ENCODE measurements at places on chromosomes 16 and 17. TPM values are rescaled to one million over a fixed set of nuclear protein-coding genes. Genes with fewer than 3 reads are reported as not detected.
A peak's percentile ranks its signal among the peaks of the same experiment; 100 is the strongest.

The CLEC19A gene
- not detected for total RNA-seq

The DLX4 gene
- total RNA-seq, result 0.55 TPM

The DNAH9 gene
- 2.2 TPM for total RNA-seq

DNA sequence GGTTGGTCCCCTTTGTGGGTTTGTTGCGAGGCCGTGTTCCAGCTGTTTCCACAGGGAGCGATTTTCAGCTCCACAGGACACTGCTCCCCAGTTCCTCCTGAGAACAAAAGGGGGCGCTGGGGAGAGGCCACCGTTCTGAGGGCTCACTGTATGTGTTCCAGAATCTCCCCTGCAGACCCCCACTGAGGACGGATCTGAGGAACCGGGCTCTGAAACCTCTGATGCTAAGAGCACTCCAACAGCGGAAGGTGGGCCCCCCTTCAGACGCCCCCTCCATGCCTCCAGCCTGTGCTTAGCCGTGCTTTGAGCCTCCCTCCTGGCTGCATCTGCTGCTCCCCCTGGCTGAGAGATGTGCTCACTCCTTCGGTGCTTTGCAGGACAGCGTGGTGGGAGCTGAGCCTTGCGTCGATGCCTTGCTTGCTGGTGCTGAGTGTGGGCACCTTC, 27.3 kb upstream of the STH start:
- DNase-seq, result no peak

GRCh38 chr17:68595496-68595895, 5.7 kb downstream of the FAM20A start:
- DNase-seq, result no peak

The FN3KRP gene
- total RNA-seq, result 20.4 TPM

DNA sequence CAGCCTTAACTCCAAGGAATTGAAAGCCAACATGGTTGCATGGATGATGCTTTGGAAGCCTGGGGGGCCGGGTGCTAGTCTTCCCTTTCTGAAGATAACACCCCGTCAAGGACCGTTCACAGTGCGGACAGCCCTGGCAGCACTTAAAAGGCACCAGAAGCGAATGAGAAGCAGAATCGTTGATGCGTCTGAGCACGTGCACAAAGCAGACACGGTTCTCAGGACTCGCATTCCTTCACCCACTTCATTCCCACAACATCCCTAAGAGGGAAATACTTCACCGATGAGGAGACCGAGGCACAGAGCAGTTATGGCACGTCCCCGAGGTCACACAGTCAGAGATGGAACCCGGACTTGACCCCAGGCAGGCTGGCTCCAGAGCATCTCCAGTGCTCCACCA, 14.2 kb downstream of the TRPV1 start:
- no peak for DNase-seq

GRCh38 chr17:83125515-83126274, 46.3 kb downstream of the METRNL start:
- peak; percentile 90 for DNase-seq

- no peak for DNase-seq
Measured at GRCh38 chr17:14080847-14081251, 11.5 kb downstream of the COX10 start.

The CTRB1 gene
- total RNA-seq, result 4.8 TPM

DNA sequence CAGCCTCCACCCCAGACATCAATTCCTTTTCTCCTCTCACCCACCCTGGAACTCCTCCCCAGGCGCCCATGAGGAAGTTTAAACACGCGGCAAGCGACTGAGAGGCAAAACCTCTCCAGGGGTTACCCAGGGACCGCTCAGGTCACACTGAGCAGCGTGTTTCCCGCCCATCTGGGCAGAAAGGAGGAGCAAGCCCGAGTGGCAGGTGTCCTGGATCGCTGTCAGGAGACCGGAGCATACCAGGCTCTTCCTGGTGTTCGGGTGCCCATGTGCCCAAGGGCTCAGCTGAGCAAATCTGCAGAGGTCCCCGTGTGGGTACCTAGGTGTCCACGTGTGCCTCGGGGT, 491 bp downstream of the SLC25A19 start:
- DNase-seq, result no peak

GRCh38 chr16:81243942-81244341, 5.5 kb downstream of the BCO1 start:
- no peak for DNase-seq

GRCh38 chr17:40819528-40820125, 2.8 kb downstream of the KRT10 start:
- no peak for DNase-seq

DNA sequence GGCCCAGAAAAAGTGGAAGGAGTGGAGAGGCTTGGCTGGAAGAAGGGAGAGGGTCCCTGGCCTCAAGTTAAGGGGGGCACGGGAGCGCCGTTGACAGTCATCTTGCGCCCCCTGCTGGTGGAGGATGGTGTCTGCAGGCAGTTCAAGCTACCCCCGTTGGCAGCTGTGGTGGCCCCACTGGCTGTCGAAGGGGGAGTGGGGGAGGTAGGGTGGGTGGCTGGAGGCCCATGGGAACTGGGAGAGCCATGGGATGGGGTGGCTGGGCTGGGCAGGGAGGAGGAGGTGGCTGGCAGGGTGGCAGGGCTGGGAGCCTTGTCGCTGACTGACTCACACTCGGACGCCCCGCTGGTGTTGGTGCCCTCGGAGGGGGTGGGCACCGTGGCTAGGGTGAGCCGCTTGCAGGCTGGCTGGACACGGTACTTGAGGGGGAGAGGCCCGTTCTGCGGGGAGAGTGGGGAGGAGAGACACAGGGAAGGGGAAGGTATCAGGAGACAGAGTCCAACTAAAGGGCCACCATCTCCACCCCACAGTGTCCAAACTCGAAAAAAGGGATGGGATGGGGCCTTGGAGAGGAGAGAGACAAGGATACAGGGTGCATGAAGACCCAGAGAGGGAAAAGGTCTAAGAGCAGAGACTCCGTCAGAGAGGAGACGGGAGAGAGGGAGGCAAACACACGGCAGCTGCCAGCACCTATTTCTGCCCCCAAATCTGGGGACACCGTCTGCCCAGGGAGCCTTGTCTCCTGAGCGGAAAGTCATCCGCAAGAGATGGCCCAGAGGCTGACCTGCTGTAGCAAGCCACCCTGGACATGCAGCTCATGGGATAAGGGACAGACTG, 5.2 kb downstream of the CISD3 start:
- no peak for DNase-seq

- DNase-seq, result no peak
Measured at GRCh38 chr16:88569614-88569984, 604 bp upstream of the ZC3H18 start.

DNA sequence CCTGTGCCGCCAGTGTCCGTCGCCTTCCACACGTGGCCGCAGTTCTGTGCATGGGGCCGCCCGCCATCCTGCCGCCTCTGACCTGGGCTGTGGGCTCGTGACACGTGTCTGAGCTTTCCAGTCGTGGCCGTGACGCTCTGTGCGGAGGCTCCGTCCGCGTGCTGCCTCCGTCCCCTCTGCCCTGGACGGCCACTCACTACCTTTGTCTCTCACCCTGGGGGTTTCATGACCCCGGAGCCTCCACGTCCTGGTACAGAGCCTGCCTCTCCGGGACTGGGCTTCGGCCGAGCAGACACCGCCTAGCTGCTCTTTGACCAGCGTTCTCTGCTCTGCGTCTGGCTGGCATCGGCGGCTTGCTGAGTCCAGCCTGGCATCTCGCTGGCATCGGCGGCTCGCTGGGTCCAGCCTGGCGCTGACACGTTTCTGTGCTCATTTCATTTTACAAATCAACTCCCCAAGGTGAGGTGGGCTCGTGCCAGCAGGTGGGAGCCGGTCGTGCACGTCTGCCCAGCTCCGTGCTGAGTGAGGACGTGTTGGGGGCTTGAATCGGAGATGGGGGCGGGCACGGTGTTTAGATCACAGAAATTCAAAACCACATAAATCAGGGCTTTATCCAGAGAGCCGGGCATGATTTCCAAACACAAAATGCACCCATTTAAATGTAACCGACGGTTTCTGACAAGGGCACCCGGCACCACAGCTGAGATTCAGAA, 44.3 kb upstream of the GNG13 start:
- no peak for DNase-seq

The CORO6 gene
- total RNA-seq, result 7.1 TPM

DNA sequence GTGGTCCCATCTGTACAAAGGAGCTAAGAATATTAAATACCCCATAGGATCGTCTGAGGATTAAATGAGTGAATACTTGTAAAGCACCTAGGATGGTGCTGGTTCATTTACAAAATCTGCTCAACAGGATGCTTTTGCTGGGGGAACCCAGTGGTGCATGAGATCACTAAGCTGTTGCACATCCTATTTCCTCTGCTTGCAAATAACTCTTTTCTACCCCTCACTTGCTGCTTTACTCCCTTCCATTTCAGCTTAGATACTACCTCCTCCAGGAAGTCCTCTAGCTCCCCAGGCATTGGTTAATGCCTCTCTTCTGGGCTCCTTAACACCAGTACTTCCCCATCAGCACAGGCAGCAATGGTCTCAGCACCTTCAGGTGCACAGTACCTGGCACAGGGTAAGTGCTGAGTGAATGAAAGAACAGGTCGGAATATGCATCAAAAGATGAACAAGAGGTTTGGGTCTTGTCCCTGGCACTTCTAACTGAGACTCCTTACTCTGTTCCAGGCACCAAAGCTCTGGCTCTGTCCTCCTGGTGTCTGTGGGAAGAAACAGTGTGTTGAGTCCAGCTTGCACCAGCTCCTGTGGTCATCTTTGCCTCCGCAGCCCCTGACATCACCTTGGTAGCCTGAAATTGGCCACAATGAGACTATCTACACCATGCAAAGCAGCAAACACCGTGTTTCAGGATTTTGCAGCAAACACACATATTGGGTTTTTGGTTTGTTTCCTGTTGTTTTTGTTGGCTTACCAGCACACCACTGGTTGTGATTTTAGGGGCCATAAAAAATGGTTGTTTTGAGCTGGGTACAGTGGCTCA, 24.1 kb upstream of the IL21R start:
- DNase-seq, result peak; percentile 28

The TMEM235 gene
- total RNA-seq, result not detected

DNA sequence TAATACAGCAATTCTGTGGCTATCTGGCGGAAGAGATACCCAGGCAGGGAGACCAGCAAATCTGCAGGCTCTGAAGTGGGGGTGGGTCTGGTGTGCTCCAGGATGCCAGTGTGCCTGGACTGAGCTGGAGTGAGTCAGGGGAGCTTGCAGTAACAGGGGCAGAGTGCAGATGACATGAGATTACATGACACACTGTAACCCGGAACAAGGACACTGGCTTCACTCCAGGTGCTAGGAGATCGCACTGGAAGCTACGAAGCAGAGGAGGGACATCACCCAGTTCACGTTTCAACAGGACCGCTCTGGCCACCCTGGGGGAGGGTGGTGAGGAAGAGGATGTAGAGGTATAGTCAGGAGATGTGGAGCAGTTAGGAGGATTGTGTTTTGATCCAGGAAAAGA, 475.6 kb downstream of the CDH13 start:
- no peak for DNase-seq

GRCh38 chr16:16041196-16041892, 91.9 kb downstream of the ABCC1 start:
- no peak for DNase-seq

DNA sequence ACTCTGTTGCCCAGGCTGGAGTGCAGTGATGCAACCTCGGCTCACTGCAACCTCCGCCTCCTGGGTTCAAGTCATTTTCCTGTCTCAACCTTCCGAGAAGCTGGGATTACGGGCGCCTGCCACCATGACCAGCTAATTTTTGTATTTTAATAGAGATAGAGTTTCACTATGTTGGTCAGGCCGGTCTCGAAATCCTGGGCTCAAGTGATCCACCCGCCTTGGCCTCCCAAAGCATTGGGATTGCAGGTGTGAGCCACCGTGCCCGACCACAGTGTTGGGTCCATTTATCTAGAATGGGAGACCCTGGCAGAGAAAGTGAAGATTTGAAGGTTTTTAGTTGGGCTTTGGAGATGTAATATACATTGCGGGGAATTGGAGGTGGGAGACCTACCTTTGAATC, 70.1 kb downstream of the SNX29 start:
- DNase-seq, result no peak

GRCh38 chr17:50421308-50422051, 4.5 kb upstream of the ACSF2 start:
- DNase-seq, result no peak

DNA sequence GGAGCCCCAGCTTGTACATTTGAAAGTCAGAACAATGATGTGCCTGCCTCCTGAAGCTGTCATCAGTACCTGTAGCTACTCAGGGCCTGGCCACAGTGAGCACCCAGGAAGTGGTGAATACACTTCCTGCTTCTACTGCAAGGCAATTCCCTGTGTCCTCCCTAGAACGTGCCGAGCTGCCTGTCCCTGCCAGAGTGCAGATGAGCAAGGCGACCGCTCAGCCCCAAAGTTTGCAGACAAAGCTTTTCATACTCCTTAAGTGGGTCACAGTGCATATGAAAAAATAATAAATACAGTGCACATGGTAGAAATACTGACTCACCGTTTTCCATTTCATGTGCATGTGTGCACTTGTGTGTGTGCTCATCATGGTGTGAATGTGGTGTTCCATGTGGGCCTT, 77.3 kb downstream of the MPRIP start:
- no peak for DNase-seq

DNA sequence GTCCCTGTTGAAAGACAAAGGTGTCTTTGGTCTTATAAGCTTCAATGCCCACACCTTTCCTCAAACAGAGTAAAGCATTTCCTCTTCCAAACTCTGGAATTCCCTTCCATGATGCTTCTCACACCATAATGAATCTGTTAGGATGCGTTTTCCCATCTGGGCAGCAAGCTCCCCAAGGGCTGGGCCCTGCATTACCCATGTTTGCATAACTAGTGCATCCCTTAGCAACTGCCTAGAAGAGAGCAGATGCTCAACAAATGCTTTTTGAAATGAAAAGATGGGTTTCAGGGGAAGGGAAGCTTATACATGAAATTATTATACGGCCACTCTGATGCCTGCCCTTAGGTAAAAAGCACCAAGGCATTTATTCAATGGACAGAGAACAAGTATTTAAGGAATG, 124.5 kb upstream of the CCL2 start:
- no peak for DNase-seq

DNA sequence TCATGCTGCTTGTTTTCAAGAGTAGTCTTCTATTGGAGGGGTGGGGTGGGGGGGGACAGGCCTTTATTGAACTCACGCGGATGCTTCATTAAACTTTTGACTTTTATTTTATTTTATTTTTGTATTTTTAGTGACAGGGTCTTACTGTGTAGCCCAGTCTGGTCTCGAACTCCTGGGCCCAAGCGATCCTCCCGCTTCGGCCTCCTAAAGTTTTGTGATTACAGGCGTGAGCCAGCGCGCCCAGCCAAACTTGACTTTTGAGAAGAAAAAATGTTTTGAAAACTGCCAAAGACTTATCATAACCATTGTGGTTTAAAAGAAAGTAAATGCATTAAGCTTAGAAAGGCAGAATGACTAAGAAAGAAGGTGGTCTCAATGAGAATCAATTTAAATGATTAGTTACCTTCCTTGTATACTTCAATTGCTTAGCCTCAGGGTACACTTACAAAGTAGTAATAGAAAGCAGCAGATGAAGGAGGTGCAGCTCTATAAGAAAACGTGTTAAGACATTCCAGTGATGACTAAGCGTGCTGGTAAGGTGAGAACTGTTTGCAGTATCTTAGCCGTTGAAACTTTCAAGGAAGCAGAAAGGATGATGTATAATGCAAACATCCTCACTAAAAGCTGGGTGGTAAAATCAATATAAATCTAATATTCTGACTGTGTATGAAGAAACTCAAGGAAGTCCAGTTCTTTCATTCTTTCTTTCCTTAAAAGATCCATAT, 1.2 kb downstream of the AP2B1 start:
- DNase-seq, result no peak
